ENCODE measurements at places on chromosomes 4 and X.

- DNase-seq = no peak
These were observed 10.9 kb downstream of the CEP135 start for GRCh38 chr4:55959655-55960054.

- no peak for DNase-seq
These were observed 57.5 kb upstream of the GC start for GRCh38 chr4:71841336-71841735.

GRCh38 chr4:162450531-162451035 lies 286.8 kb upstream of the FSTL5 start:
- no peak for DNase-seq

- DNase-seq = no peak
These were observed 88.1 kb upstream of the C1QTNF7 start for GRCh38 chr4:15339737-15340136.

GRCh38 chrX:17527135-17527701 lies 152.2 kb downstream of the NHS start:
- DNase-seq = peak; percentile 47

- no peak for DNase-seq
These were observed 209.3 kb upstream of the MAOA start for GRCh38 chrX:43446752-43447151.

GRCh38 chrX:39039890-39040289 lies 238.6 kb downstream of the MID1IP1 start:
- no peak for DNase-seq

DNA sequence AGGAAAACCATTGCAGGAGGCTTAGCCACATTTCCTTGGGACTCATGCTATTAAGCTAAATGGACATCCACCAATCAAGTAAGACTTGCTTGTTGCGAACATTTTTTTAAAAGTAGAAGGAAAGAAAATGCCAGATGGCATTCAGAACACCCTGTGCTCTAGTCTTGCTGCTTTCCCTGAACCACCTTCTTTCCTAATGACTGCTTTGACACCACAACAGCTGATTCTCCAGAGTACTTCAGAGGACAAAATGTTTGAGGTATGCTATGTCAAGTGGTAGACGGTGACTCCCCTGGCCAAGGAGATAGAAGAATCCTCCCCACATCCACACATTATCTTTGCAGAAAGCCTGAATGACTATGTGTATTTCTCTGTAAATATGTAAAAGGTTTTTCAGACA lies 65.4 kb downstream of the ANK2 start:
- DNase-seq = no peak

- no peak for DNase-seq
These were observed 27.4 kb downstream of the EDNRA start for GRCh38 chr4:147508346-147508745.

DNA sequence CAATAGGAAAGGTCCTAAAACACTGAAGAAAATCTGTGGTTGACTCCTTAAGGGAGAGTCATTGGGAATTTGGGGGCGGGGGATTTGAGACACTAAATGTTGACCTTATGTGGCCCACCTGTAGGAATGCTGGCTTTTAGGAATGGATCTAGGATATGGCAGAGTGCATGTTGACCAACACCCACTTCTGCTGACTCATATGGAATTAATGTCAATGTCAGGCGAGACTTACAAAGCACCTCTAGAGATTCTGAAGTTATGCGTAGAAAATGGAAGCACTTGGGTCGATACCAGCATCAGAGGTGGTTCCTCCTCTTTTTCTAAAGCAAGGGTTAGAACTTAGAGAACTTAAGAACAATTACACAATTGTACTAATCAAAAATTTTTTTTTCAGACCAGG lies 100.6 kb upstream of the CBR4 start:
- DNase-seq = no peak

- peak; percentile 73 for DNase-seq
These were observed 30.4 kb downstream of the CFAP299 start for GRCh38 chr4:80365928-80366327.

GRCh38 chr4:8671712-8672290 lies 79.2 kb downstream of the CPZ start:
- DNase-seq = no peak

GRCh38 chr4:689723-690122 lies 772 bp upstream of the SLC49A3 start:
- DNase-seq = no peak

DNA sequence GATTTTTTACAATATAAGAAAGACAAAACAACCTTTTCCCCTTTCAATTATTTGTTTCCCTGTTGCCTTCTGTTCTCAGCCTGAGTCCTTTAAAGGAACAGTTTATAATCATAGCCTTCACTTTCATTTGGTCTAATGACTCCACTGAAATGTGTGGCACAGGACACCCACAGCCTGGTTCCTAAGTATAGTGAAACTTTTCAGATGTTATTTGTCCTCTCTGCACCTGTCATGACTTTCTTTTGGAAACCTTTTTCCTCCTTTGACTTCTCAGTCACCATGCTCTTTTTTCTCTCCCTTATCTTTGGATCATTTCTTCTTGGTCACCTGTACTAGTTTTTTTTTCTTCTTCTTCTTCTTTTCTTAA lies 237.8 kb upstream of the ANXA3 start:
- DNase-seq = no peak

- DNase-seq = no peak
These were observed 109.2 kb downstream of the NSUN7 start for GRCh38 chr4:40858962-40859361.

GRCh38 chr4:82765134-82765533 lies 33.5 kb downstream of the SCD5 start:
- DNase-seq = no peak

- DNase-seq = no peak
These were observed 6.8 kb downstream of the ASB5 start for GRCh38 chr4:176262243-176262642.

GRCh38 chr4:30191902-30192301 lies 528.3 kb upstream of the PCDH7 start:
- DNase-seq = no peak

DNA sequence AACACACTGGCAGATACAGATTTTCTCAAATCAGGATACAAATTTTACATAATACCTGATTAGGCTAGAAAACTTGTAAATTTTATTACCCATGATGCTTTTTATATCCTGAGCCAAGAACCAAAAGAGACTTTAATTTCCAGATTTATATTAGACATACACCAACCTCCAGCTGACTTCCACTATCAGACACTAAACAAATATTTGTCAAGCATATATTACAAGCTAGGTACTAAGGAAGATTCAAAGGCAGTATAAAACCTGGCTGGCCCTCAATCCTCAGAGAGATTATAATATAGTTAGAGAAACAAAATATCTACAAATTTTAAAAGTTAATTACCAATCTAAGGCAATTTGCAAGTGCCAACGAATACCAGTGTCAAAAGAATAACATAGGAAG lies 357.8 kb upstream of the F9 start:
- no peak for DNase-seq

DNA sequence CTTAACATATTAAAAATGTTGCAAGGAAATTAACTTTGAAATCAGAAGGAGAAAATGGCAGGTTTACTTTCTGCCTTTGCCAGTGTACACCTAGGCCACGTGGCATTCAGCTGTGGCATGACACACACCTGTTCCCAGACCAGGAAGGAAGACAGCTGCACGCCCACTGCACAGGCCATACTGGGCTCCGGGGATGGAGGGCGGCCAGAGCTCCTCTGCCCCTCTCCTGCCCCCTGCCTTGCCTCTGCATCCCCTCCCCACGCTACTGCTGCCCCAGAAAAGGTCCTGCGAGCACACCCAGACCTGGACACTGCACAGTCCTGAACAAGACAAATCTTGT lies 68.4 kb downstream of the GATB start:
- DNase-seq = no peak

DNA sequence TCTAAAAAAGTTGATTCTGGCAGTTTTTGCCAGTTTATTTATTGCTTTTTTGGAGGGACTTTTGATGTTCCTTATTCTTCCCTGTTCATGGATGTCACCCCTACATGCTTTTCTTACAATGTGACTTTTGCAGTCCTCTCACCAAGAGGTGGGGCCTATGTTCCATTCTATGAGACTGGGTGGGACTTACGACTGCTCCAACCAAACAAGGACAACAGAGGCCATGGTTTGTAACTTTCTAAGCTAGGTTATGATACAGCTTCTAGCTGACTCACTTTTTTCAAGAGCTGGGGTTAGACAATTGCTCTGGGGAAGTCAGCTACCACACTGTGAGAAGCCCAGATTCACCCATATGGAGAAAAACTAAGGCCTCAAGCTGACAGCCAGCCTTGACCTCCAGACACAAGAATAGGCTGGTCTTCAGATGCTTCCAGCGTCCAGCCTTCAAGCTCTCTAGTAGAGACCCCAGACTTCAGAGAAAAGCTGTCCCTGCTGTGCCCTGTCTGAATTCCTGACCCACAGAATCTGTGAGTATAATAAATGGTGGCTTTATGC lies 39.5 kb downstream of the ENOPH1 start:
- peak; percentile 17 for DNase-seq

DNA sequence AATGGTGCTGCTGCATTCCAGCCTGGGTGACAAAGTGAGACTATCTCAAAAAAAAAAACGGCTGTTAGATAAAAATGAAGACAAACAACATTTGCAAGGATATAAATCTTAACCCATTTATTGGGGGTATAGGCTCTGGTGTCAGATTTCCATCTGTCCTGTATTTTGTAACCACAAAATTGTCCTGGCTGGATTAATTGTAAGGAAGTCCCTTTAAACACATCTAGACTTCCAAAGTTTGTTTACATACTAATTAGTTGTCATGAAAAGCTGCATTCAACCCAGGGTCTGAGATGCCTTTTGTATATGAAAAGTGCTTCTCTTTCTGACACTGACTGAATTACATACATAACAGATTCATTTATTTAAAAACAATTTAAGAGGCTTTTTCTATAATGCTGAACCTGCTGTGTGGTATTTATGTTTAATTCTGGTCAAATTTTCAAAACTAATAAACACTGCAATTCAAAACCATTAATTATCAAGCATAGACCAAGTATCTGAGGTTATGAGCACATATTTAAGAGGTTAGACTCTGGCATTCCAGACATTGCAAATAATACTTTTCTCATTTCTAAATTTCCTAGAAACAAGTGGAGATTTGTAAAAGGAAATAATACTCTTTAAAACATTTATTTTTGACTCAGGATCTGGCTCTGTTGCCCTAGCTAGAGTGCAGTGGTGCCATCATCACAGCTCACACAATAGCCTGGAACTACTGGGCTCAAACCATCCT lies 17.5 kb upstream of the UGDH start:
- DNase-seq = no peak

DNA sequence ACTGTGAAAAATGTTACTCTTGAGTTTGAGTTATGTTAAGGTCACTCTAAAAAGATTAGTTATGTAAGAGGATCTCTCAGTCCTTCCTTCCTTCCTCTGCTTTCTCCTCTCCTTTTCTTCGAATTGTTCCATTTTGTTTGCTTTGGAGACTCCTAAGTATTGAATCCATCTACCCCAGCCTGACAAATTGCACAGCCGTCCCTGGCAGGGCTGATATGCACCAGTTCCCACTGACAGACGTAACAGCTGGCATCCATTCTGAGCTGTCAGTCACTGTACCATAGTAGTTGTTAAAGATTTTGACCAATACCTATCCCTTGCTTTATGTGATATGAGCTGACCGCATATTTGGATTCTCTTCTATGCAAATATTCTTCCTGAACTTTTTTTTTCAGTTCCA lies 210.7 kb upstream of the IGFBP7 start:
- no peak for DNase-seq

GRCh38 chr4:185936650-185937376 lies 124.8 kb upstream of the SORBS2 start:
- DNase-seq = no peak

DNA sequence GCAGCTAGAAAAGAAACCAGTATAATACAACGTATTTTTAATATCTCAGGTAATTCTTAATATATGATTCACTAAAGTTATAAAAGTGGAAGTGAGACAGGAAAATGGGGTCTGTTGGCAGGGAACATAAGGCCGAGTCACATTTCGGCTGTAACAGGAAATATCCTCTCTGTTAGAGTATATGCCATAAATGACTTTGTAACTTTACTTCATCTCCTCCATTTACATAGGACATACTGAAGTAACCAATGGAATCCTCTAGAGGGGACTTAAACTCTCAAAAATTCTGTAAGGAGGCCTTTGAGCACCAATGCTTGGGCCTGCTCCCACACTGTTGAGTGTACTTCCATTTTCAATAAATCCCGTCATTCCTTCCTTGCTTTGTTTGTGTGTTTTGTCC lies 71.3 kb downstream of the ANKRD17 start:
- peak; percentile 52 for DNase-seq

- no peak for DNase-seq
These were observed 646.9 kb downstream of the STPG2 start for GRCh38 chr4:97496298-97496873.

DNA sequence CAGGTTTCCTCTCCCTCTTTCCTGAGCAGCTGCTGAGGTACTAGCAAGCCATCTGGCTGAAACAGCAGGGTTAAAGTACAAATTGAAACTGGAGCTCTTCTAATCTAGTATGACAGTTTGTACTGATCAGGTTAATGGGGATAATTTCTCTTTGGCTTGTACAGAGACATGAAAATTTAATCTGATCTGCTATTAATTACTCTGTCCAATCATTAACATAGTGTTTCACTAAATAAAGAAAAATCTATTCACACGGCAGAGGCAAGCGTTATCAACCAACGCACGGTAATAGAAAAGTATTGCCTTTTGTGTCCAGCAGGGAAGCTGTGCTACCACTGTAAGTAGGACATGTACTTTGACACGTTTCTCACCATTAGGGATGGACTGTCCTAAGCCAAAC lies 71.1 kb downstream of the IGSF1 start:
- DNase-seq = no peak

DNA sequence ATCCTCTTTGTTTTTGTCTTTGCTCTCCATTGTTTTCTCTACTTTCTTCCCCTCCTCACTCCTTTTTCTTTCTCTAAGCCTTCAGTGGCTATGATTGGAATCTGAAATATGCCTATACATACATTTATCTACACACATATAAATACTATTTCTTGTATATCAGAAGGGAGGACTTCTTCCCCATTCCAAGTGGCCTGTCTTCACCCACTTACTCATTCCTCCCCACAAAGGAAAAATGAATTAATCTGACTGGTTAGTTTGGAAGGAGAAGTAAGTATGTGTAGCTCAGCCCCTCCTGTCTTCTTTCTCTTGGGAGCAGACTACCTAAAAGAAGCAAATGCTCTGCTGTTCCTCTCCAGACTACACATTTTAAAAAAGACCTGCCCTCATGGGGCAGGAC lies 17.7 kb downstream of the GUCY2F start:
- no peak for DNase-seq

DNA sequence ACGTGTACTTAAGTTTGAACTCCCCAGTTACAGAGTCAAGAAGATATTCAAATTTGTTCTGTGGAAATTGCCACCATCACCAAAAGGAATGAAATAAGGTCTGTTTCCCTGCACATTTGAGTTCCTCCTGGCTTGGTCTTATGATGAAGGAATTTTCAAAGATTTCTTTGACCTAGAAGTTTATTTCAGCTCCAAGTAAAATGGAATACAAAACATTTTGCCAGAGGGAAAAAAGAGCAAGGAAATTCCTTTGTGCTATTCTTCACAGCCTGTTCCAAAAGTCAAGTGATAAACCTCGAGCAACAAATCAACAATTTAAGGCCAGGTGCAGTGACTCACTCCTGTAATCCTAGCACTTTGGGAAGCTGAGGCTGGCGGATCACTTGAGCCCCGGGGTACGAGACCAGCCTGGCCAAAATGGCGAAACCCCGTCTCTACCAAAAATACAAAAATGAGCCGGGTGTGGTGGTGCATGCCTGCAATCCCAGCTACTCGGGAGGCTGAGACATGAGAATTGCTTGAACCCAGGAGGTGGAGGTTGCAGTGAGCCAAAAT lies 3.4 kb downstream of the NKRF start:
- DNase-seq = no peak

- no peak for DNase-seq
These were observed 140.8 kb upstream of the GATB start for GRCh38 chr4:151901631-151902030.

All from hematopoietic multipotent progenitor cell treated with erythropoietin and hydrocortisone succinate and interleukin-3 and kit ligand, for 4 days (in vitro differentiated cells).